ENCODE measurements at places on chromosomes 12 and 14. TPM values are rescaled to one million over a fixed set of nuclear protein-coding genes. Genes with fewer than 3 reads are reported as not detected.

Gene PPFIA2
- 9.4 TPM for total RNA-seq

Gene ASCL1
- total RNA-seq = not detected

- no peaks in the 10 kb centered on the region for H3K4me1 ChIP-seq
- no peaks in the 10 kb centered on the region for H3K27me3 ChIP-seq
- no peak overlapping the region for H3K27ac ChIP-seq
- H3K36me3 ChIP-seq = no peaks in the 10 kb centered on the region
- H3K4me3 ChIP-seq = no peak overlapping the region
Observed at GRCh38 chr14:99157676-99158075, 114.3 kb downstream of the BCL11B start.

- no peaks in the 10 kb centered on the region for H3K27me3 ChIP-seq
- no peaks in the 10 kb centered on the region for H3K36me3 ChIP-seq
- H3K4me1 ChIP-seq = no peaks in the 10 kb centered on the region
- H3K27ac ChIP-seq = no peak overlapping the region
- no peak for DNase-seq
- no peak overlapping the region for H3K4me3 ChIP-seq
Observed at GRCh38 chr12:126040307-126040706, 975.1 kb downstream of the AACS start.

GRCh38 chr12:45223868-45224267 is 8.0 kb downstream of the ANO6 start:
- H3K4me3 ChIP-seq = no peak overlapping the region
- no peaks in the 10 kb centered on the region for H3K36me3 ChIP-seq
- H3K4me1 ChIP-seq = peaks cover 21% of the 10 kb centered on the region
- H3K27ac ChIP-seq = no peak overlapping the region

- H3K27ac ChIP-seq = no peak overlapping the region
- H3K4me3 ChIP-seq = no peak overlapping the region
- no peaks in the 10 kb centered on the region for H3K36me3 ChIP-seq
- no peak for DNase-seq
- H3K27me3 ChIP-seq = no peaks in the 10 kb centered on the region
- no peaks in the 10 kb centered on the region for H3K4me1 ChIP-seq
Observed at GRCh38 chr14:32428875-32429274, 99.8 kb downstream of the AKAP6 start.

DNA sequence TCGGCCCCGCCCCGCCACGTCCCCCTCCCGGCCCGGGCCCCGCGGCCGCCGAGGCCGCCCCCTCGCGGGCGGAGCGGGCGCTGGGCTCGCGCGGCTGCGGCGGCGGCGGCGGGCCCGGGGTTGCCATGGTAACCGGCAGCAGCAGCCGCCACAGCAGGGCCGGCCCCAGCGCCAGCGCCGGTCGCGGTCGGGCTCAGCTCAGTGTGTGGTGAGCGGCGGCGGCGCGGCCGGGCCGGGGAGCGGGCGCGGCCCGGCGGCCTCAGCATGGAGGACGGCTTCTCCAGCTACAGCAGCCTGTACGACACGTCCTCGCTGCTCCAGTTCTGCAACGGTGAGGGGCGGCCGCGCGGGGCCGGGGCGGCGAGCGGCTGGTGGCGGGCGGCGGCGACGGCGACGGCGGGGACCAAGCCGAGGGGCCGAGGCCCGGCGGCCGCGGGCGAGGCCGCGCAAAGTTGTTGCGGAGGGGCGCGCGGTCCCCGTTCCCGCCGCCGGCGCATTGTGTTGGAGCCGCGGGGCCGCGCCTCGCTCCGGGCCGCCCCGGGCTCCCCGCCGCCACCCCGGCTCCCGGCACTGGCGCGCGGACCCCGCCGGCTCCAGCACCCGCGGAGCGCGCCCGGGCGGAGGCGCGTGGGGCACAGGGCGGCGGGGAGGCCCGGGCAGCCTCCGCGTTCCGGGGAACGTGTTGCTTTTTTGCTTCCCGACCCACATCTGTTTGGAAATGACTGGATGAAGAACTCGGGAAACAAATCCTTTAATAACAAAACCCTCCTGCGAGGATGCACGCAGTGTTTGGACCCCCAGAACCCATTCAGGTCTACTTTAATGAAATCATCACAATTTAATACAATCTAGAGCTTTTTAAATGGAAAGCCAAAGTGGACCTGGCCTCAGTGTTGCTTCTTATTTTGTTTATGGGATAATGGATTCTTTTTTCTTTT is at the start of gene EML1:
EML1 (plus strand) TSS at position 201 of the 938 bp plus-strand sequence; CDS start at position 265, 64 bp downstream.
- peak within 1 kb of the TSS; percentile 73 for H3K27ac ChIP-seq
- H3K4me1 ChIP-seq = peaks cover 11% of the 10 kb centered on the region
- peak; percentile 95 for DNase-seq
- no peaks in the 10 kb centered on the region for H3K27me3 ChIP-seq
- peak within 1 kb of the TSS; percentile 70 for H3K4me3 ChIP-seq

DNA sequence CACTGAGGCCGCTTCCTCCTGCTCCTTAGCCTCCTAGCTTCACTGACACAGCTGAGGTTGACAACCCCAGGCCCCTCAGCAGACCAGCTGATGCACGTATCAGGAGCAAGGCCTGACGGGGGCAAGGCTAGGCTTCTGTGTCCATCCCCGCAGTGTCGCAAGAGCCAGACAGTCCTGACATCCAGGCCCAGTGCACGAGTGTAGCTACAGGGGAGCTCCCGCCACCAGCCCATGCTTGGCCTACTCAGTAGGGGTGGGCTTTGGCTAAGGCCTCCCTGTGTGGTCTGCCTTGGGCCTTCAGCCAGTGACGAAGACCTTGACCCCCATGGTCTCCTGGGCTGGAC is 179.1 kb downstream of the DPF3 start:
- H3K4me1 ChIP-seq = peaks cover 16% of the 10 kb centered on the region
- no peaks in the 10 kb centered on the region for H3K27me3 ChIP-seq
- H3K27ac ChIP-seq = peak overlapping the region; percentile 10
- H3K4me3 ChIP-seq = no peak overlapping the region

DNA sequence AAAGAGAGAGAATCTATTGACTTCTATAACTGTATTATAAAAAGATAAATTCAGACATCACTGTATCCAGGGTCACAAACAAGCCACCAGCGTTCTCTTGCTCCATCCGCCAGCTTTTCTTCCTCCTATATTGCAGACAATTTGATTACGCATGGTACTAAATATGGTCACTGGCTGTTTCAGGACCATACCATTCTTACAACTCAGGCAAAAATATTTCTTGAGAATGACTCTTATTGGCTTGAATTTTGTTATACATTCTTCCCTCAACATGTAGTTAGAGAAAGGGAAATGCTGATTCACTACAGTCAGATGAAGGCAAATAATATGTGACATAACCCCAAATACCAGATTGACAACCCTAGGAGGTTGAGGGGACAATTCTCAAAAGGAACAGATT is 101.3 kb downstream of the SLC6A15 start:
- H3K27ac ChIP-seq = no peak overlapping the region
- H3K4me1 ChIP-seq = no peaks in the 10 kb centered on the region
- no peaks in the 10 kb centered on the region for H3K36me3 ChIP-seq

Measured in kidney (tissue), 22 donors.